ENCODE measurements at places on chromosomes 2 and 18. TPM values are rescaled to one million over a fixed set of nuclear protein-coding genes. Genes with fewer than 3 reads are reported as not detected.

Gene IL37
- total RNA-seq: not detected

Gene FAM237A
- not detected for total RNA-seq

Gene RNF144A
- total RNA-seq: 14.4 TPM

GRCh38 chr2:150110548-150110947 lies 376.9 kb downstream of the RND3 start:
- DNase-seq: no peak

GRCh38 chr18:36628435-36629137 lies 200.2 kb downstream of the TPGS2 start:
- DNase-seq: no peak

- no peak for DNase-seq
These were observed 29.4 kb downstream of the ITM2C start for GRCh38 chr2:230893841-230894781.
